ENCODE measurements at places on chromosomes 3 and 15. TPM values are rescaled to one million over a fixed set of nuclear protein-coding genes. Genes with fewer than 3 reads are reported as not detected.

DNA sequence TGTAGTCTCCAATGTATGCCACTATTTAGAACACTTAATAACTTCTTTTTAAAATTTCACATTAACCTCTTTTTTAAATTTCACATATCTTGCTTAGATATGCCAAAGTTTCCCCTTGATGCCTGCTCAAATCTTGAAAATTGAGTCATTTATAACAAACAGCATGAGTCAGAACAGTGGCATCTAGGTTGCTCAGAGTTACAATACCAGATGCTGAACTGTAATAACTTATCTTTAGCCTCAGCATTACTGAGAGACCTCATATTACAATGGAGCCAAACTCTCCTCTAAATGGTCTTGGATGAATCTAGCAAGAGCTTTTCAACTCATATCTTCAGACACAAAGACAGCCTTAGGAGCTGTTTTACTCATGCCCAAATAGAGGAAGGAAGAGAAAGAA is 439.3 kb upstream of the ARPP21 start:
- DNase-seq, result no peak

- DNase-seq, result peak; percentile 30
These were observed 24.8 kb upstream of the VGLL4 start for GRCh38 chr3:11668243-11669235.

GRCh38 chr15:89009080-89009479 is 79.2 kb upstream of the ABHD2 start:
- no peak for DNase-seq

Gene PP2D1
- not detected for total RNA-seq

DNA sequence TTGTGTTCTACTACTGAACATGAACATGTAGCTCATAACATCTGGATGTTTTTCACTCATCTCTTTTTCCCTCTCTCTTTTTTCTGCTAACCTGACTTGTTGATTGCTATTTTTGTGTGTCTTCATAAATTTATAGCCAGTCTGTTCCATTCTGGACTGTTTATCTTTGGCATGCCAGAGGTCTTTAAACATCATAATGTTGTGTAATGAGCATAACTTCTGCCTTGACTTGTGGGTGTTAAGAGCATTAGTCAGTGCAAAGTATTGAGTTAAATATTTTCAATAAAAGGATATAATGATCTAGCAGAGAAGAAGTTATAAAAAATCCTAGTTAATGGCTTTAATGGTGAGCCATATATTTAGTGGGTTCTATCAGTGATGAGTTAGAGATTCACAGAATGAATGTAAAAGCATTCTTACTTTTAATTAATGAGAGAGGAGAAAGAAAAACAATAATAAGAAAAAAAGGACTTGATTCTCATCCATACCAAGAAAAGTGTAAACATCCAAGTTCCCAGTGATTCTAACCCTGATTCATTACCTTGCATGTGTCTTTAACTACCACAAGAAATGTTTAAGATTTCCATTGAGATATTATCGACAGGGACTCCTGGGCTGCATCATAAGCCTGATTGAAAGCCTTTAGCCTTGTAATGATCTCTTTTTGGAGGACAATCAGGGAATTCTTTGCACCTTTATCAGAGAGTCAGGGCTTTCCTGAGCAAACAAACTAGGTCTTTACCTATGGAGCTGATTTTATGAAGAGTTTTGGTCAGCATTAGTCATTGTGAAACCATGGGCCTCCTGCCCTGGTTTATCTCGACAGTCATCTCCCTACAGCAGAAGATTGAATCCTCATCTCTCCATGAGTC is 22.9 kb downstream of the MITF start:
- peak; percentile 88 for DNase-seq

DNA sequence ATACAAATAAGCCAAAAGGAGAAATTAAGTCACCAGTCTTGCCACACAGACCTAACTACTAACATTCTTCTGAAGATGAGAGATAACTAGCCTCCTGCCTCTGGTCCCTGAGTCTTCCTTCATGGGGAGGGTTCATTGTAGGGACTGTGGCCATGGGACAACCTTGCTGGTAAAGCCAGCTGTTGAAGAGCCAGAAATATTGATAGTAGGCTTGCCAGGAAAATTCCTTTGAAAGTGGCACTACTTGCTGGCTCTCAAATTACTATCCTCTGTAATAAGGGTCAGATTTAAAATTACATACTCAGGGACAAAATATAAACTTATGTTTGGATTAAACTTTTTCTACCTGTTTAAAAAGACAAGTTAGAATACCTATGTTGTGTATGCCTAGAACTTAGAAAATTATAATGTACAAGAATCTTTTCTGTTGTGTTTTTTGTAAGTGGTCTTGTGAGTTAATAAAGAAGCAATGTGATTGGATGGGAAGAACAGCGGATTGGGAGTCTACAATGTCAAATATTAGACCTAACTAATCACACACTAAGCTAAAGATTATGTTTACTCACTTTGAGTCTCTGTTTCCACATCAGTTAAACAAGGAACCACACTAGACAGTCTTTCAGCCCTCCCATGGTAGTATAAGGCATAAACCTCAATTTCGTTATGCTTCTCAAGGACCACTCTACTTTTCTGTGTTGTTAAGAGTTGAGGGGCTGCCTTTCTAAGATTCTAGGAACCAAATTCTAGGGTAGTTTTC is 60.0 kb upstream of the TRIM71 start:
- peak; percentile 15 for DNase-seq

Measured in IMR-90 (cell line).